Activated naive CD8-positive, alpha-beta T cell treated with anti-CD3 and anti-CD28 coated beads for 36 hours (primary cell): ENCODE measurements at places on chromosomes 1 and 21. TPM values are rescaled to one million over a fixed set of nuclear protein-coding genes. Genes with fewer than 3 reads are reported as not detected.

DNA sequence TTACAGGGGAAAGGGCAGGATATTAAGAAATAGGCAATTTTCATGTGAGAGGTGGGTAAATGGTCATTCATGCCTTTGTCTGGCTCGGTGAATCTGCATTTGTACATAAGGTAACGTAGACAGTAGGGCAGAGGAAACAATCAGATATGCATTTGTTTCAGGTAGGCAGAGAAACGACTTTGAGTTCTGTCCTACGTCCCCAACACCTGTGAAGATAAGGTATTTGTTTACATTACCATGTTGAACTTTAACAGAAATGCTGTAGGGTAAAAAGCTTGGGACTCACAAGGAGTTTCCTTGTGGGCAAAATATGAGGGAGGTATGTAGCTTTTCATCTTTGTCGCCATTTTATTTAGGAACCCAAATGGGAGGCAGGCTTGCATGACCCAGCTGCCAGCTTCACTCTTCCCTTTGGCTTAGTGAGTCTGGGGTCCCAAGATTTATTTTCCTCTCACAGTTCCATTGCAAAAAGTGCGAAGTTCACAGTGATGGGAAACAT, 31.4 kb downstream of the B3GALT5 start:
- H3K27ac ChIP-seq, result no peak overlapping the region
- DNase-seq, result no peak
- H3K4me1 ChIP-seq, result no peaks in the 10 kb centered on the region
- no peaks in the 10 kb centered on the region for H3K36me3 ChIP-seq
- no peak overlapping the region for H3K4me3 ChIP-seq
- H3K27me3 ChIP-seq, result peaks cover 12% of the 10 kb centered on the region

- H3K27me3 ChIP-seq, result peaks cover 5% of the 10 kb centered on the region
- H3K4me3 ChIP-seq, result no peak overlapping the region
- DNase-seq, result no peak
- H3K36me3 ChIP-seq, result no peaks in the 10 kb centered on the region
- H3K27ac ChIP-seq, result no peak overlapping the region
Observed at GRCh38 chr1:66476774-66477173, 57.2 kb upstream of the SGIP1 start.

DNA sequence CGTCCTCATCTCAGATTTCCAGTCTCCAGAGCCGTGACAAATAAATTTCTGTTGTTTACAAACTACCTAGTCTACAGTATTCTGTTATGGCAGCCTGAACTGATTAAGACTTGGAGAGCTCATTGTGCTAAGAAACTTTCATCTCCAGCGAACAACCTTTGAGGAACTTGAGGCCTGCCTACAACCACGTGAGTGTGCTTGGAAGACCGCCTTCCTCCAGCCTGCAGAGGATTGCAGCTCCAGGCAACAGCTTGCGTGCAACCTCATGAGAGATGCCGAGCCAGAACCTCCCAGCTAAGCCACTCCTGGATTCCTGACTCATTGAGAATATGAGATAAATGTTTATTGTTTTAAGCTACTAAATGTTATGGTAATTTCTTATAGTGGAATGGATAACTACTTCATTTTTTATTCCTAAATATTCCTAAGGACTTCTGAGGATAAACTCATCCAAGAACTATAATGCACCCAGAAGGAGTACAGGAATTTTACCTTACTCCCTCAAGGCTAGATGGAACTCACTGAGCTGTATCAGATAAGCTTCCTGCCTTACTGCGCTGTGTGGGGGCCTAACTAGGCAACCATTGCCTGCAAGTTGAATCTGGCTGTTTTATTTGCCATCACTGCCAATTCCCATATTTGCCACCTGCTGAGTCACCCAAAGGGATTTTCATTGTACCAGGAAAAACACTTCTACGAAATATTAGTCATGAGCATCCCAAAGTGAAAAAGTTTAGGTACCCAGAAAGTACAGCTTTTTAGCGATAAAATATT, 17.6 kb downstream of the FAM177B start:
- DNase-seq, result no peak
- no peaks in the 10 kb centered on the region for H3K36me3 ChIP-seq
- no peaks in the 10 kb centered on the region for H3K4me1 ChIP-seq
- H3K27ac ChIP-seq, result no peak overlapping the region
- H3K27me3 ChIP-seq, result peaks cover 3% of the 10 kb centered on the region
- H3K4me3 ChIP-seq, result no peak overlapping the region

DNA sequence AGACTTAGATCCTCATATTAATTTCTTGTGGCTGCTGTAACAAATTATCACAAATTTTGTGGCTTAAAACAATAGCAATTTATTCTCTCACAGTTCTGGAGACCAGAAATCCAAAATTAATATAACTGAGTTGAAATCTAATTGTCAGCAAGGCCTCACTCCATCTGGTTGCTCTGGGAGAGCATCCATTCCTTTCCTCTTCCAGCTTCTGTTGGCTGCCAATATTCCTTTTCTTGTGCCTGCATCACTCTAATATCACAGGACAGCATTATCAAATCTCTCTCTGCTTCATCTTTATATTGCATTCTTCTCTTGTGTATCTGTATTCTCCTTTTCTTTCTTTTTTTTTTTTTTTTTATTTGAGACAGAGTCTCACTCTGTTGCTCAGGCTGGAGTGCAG, 9.3 kb downstream of the SLC35A3 start:
- H3K27me3 ChIP-seq, result no peaks in the 10 kb centered on the region
- peaks cover 3% of the 10 kb centered on the region for H3K36me3 ChIP-seq
- no peak for DNase-seq

DNA sequence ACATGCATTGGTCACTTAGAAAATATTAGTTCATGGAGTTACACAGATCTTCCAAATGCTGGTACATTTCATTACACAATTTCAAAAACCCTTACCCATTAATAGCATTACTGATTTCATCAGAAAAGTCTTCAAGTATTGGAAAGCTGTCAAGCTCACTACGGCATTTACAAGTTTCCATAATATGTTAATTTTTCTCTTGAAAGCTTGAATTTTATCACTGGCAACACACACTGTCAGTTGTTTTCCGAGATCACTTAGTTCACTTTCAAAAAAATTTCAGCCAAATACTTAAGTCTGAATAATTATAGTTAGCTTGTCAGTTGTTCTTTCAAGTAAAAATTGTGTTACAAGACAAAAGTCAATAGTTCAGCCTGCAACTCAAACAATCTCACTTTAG, 18.0 kb downstream of the ASTN1 start:
- H3K27me3 ChIP-seq, result peaks cover 4% of the 10 kb centered on the region
- H3K36me3 ChIP-seq, result no peaks in the 10 kb centered on the region
- no peak overlapping the region for H3K27ac ChIP-seq
- H3K4me1 ChIP-seq, result no peaks in the 10 kb centered on the region
- no peak for DNase-seq

- no peak overlapping the region for H3K27ac ChIP-seq
- H3K27me3 ChIP-seq, result peaks cover 9% of the 10 kb centered on the region
- peaks cover 7% of the 10 kb centered on the region for H3K4me1 ChIP-seq
- no peaks in the 10 kb centered on the region for H3K36me3 ChIP-seq
- no peak for DNase-seq
- no peak overlapping the region for H3K4me3 ChIP-seq
Observed at GRCh38 chr1:208135354-208135753, 108.8 kb downstream of the PLXNA2 start.

DNA sequence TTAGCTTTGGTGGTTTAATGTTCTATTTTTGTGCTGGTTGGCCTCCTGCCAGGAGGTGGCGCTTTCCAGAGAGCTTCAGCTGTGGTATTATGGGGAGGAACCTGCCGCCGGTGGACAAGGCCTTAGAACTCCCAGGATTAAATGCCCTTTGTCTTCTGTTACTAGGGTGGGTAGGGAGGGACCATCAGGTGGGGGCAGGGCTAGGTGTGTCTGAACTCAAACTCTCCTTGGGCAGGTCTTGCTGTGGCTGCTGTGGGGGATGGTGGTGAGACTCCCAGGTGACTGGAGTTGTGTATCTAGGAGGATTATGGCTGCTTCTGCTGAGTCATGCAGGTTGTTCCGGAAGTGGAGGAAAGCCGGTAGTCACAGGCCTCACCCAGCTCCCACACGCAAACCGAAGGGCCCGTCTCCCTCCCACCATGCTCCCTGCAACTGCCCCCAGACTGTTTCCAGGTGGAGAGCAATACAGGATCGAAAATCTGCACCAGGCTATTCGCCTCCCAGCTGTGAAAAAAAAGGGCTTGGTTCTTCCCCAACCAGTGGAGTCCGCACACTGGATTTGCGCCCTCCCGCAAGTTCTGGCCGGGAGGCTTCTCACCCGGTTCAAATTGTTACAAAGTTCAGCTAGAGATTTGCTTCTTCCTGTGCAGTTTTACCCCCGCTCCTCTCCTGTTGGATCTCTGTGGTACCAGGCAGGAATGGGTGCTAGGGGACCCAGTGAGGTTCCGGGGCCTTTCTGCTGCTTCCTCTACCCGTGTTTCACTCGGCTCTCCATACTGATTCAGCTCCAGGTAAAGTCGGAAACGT, 220.5 kb downstream of the CENPF start:
- H3K36me3 ChIP-seq, result peaks cover 1% of the 10 kb centered on the region
- H3K27ac ChIP-seq, result no peak overlapping the region
- no peaks in the 10 kb centered on the region for H3K27me3 ChIP-seq
- DNase-seq, result no peak

GRCh38 chr1:3155056-3155925, 86.3 kb downstream of the PRDM16 start:
- no peaks in the 10 kb centered on the region for H3K36me3 ChIP-seq
- no peaks in the 10 kb centered on the region for H3K4me1 ChIP-seq
- H3K27ac ChIP-seq, result no peak overlapping the region
- DNase-seq, result no peak
- peaks cover 41% of the 10 kb centered on the region for H3K27me3 ChIP-seq

GRCh38 chr1:6597777-6598131, 4.9 kb downstream of the KLHL21 start:
- H3K27ac ChIP-seq, result no peak overlapping the region
- peaks cover 38% of the 10 kb centered on the region for H3K4me1 ChIP-seq
- DNase-seq, result no peak
- no peaks in the 10 kb centered on the region for H3K27me3 ChIP-seq
- H3K36me3 ChIP-seq, result peaks cover 42% of the 10 kb centered on the region
- H3K4me3 ChIP-seq, result no peak overlapping the region

DNA sequence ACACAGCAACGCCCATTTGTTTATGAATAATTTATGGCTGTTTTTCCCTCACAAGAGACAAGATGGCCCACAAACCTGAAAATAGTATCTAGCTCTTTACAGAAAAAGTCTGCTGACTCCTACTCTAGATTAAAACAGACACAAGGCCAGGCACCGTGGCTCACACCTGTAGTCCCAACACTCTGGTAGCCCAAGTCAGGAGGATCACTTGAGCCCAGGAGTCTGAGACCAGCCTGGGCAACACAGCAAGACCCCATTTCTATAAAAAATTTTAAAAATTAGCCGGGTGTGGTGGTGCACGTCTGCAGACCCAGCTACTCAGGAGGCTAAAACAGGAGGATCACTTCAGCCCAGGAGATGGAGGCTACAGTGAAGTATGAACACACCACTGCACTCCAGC, 34.6 kb downstream of the LUZP1 start:
- no peak for DNase-seq
- no peak overlapping the region for H3K27ac ChIP-seq
- H3K27me3 ChIP-seq, result no peaks in the 10 kb centered on the region

GRCh38 chr1:1929639-1930545, 10.8 kb upstream of the TMEM52 start:
- H3K4me1 ChIP-seq, result no peaks in the 10 kb centered on the region
- H3K36me3 ChIP-seq, result no peaks in the 10 kb centered on the region
- H3K27ac ChIP-seq, result peak overlapping the region; percentile 25
- DNase-seq, result no peak

- H3K4me3 ChIP-seq, result peak overlapping the region; percentile 78
- H3K4me1 ChIP-seq, result peaks cover 7% of the 10 kb centered on the region
- peaks cover 29% of the 10 kb centered on the region for H3K27me3 ChIP-seq
- H3K27ac ChIP-seq, result no peak overlapping the region
Observed at GRCh38 chr1:117120774-117121588, 568 bp downstream of the TRIM45 start.

DNA sequence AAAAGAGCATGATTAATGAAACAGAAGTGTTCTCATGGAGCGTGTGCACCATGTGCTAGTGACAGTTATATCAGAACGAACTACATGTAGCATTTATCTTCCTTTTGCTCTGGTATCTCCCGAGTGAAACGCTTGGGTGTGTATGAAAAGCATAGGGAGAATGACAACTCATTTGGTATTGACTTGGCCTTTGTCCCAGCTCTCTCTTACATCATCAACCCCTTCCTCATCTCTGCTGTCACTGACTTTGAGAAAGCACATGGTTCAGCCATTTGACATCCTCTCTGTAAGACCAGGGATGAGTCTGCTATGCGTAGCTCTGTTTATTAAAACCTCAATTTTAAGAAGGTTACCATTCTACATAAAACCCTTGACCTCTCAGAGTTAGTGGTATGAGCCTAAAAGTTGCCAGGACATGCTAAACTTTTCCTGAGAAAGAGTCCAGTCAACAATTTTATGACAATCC, 201.0 kb downstream of the NRIP1 start:
- peaks cover 2% of the 10 kb centered on the region for H3K27me3 ChIP-seq
- H3K4me1 ChIP-seq, result peaks cover 8% of the 10 kb centered on the region
- no peak overlapping the region for H3K27ac ChIP-seq
- DNase-seq, result no peak
- H3K36me3 ChIP-seq, result no peaks in the 10 kb centered on the region

The OR2T35 gene
- total RNA-seq, result not detected

The LY9 gene
- total RNA-seq, result 29.0 TPM

DNA sequence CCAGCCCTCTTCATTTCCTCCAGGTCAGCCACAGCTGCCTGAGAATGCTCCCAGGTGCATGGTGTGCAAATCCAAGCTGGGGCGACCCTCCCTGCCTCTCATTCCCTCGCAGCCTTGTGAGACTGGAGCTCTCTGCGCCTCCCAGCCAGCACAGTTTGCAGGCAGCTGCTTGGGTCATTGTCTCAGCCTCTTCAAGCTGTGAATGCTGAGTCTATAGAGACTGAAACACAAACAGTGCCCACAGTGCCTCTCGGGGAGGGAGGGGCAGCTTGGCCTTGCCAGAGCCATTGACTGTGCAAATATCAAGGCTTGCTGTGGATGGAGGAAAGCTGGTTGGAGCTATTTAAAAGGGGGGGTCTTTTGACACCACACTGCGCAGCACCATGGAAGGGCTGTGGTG, 10.6 kb downstream of the PLXNA2 start:
- H3K4me1 ChIP-seq, result peaks cover 18% of the 10 kb centered on the region
- H3K27ac ChIP-seq, result no peak overlapping the region
- peaks cover 31% of the 10 kb centered on the region for H3K27me3 ChIP-seq
- H3K4me3 ChIP-seq, result no peak overlapping the region

GRCh38 chr1:94481473-94481933, 60.1 kb downstream of the F3 start:
- no peak for DNase-seq
- no peak overlapping the region for H3K27ac ChIP-seq
- no peak overlapping the region for H3K4me3 ChIP-seq

GRCh38 chr1:231550448-231550781, 21.9 kb downstream of the TSNAX start:
- H3K4me1 ChIP-seq, result peaks cover 16% of the 10 kb centered on the region
- H3K27ac ChIP-seq, result no peak overlapping the region
- H3K4me3 ChIP-seq, result no peak overlapping the region
- peaks cover 16% of the 10 kb centered on the region for H3K36me3 ChIP-seq
- H3K27me3 ChIP-seq, result no peaks in the 10 kb centered on the region

GRCh38 chr1:78958711-78959110, 47.8 kb downstream of the ADGRL4 start:
- DNase-seq, result no peak
- H3K4me3 ChIP-seq, result no peak overlapping the region
- no peaks in the 10 kb centered on the region for H3K27me3 ChIP-seq
- H3K27ac ChIP-seq, result no peak overlapping the region

The CLK2 gene
- 65.9 TPM for total RNA-seq

GRCh38 chr21:35256468-35256988, 207.4 kb upstream of the RUNX1 start:
- no peak overlapping the region for H3K4me3 ChIP-seq
- no peaks in the 10 kb centered on the region for H3K27me3 ChIP-seq
- no peak overlapping the region for H3K27ac ChIP-seq
- no peak for DNase-seq
- peaks cover 8% of the 10 kb centered on the region for H3K4me1 ChIP-seq
- H3K36me3 ChIP-seq, result peaks cover 3% of the 10 kb centered on the region
